ENCODE measurements at places on chromosomes 11 and 22.

DNA sequence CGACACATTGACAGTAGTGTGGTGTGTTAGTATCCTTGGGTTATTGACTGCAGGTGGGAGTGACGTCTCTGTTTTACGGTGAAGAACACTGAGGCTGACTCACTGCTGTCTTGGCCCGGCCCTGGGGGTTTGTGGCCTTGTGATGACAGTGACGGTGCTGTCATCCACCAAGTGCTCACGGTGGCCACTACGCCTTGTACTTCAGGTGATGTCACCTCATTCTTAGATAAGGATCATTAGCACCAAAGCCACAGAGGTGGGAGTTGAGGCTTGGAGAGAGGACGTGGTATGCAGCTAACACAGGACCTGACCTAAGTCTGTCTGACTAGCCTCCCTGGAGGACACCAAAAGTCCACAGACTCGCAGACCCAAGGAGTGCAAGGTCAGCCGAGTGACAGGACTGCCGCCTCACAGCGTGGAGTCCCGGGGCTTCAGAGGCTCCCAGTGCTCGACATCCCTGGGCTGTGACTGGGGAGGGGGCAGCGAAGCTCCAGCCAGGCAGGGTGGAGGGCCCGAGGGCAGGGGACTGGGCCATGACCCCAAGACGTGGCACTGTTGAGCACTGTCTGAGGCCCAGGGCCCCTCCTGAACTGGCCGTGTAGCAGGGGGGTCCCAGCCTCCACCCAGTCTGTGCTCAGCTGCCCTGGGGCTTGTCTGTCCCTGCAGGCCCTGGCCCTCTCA, 56.5 kb downstream of the NAT10 start:
- no peak for DNase-seq

- no peak for DNase-seq
These were observed 406.3 kb downstream of the BUD13 start for GRCh38 chr11:116366451-116366850.

- DNase-seq = no peak
These were observed 24.6 kb downstream of the MS4A10 start for GRCh38 chr11:60809691-60810090.

DNA sequence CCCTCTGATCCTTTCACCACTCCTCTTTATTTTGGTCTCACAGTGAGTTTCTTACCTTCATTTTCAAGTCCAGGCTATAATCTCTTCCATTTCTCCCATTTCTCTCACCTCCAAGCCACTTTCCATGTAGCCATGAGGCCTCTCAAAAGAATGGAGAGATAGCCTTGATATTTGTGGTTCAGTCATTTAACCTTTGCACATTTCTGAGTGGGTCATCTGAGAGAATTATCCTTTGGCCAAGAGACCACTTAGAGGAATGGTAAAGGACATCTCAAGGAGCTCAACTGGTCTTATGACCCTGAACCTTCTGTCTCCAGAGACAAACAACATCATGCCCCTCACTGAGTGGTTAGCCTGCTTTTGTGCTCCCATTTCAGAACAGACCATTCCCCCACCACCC, 121.1 kb downstream of the KIRREL3 start:
- no peak for DNase-seq

- DNase-seq = no peak
These were observed 91.6 kb downstream of the ATXN10 start for GRCh38 chr22:45763236-45763624.

DNA sequence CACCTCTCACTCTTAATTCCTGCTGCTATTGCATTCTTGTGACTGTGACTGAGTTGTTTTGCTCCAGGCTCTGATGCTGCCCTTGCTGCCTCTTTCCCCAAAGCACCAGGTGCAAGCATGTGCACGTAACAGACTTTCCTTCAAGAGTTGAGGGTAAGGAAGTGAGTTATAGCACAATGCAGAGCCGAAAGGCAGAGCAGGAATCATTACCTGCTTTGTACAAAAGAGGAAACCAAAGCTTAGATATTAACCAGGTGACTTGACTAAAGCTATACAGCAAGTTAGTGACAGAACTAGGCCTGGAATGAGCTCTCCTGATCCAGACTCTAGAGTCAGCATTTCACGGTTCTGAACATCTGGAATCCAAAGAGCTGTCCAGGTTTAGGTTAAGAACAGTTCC, 33.6 kb downstream of the NEU3 start:
- DNase-seq = no peak

DNA sequence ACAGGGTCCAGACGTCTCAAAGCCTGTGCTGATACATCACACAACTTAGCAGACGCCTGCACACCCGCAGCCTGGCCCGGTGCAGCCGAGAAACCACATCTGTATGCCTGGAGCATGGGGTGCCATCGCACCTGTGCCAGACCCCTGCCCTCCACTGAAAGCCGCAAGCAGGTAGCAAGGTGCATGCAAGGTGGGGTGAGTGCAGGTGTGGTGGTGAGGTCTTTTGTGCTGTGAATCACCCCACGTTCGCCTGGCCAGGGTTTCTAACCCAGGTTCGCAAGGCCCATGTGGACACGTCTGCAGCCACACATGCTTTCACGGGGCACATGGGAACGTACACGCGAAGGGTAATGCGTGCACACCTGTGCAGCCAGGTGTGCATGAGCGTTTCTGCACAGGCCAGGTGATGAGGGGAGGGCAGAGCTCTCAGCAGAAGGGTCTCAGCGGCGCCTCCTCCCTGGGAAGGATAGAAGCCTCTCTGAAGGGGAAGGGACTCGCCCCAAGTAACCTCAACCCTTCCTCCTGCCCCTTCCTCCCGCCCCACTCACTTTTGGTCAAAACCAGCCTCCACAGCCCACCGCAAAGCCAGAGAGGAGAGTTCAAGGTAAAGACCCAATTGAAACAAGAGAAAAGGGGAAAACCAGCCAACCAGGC, 19.5 kb downstream of the CBX7 start:
- no peak for DNase-seq

GRCh38 chr11:44790211-44790610, 63.4 kb downstream of the TSPAN18 start:
- no peak for DNase-seq

DNA sequence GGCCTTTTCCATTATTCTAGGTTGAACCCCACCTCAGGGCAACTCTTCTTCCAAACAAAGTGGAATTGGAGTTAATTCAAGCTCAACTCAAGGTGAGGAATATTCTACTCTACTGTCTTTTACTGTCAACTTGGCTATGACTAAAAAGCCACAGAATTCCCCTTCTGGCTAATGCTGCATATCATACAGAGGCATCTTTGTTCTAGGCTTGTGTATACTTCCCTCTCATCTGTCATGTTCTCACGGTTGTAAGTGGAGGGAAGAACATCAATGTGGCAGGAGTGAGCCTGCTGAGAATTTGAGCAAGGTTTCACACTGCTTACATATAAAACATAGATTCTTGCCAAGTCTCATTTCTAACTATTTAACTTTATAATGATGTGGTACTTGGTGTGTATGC, 921.4 kb upstream of the CNTN5 start:
- DNase-seq = no peak

DNA sequence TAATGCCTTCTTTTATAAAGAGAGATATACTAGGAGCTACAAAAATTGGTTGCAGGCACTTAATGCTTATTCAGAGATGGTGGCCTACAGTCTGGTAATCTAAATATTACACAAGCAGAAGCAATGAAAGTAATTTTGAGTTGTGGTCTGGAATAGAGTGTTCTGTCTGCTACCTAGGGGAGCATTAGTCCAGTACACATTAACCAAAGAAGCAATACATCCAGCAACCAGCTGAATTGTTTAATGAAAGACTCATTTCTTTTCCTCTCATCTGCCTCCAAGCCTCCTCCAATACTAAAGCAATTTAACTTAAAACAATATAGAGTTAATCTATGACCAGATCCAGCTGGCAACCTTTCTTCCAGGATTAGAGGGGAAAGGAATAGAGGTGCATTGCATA, 877.1 kb upstream of the CNTN5 start:
- no peak for DNase-seq

DNA sequence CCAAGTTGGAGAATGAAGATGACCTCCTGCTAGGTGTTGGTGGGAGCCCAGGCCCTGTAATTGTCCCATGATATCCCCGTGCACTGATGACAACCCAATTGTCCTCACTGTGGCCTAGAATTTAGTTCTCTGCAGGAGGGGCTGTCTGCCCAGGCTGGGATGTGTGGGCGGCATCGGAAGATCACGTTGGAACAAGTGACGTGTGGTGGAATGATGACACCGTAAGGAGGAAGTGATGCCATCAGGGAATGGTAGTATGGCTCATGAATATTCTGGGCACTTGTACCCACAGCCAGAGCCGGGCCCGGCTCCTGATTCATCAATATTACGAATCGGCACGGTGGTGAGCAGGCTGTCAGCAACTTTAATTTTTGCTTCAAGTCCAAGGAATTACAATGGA, 111.6 kb downstream of the MIAT start:
- no peak for DNase-seq

DNA sequence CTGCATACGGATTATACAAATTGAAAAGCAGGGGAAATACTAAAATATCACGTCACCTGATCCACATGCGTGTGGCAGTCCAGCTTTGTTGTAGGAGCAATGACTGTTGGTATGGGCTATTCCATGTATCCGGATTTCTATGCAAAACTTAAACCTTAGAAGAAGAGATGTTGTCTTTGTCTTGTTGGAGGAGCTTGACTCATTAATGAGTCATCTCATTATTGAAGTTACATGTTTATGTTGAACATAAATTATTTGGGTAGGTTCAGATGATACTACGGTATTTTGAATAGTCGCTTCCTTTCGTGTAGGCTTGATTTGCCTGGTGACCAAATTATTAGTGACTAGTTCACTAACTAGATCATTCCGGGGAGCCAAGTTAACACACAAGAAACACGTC, 806 bp upstream of the SAAL1 start:
- DNase-seq = no peak

- DNase-seq = no peak
These were observed 18.3 kb downstream of the MYO18B start for GRCh38 chr22:25760294-25760693.

DNA sequence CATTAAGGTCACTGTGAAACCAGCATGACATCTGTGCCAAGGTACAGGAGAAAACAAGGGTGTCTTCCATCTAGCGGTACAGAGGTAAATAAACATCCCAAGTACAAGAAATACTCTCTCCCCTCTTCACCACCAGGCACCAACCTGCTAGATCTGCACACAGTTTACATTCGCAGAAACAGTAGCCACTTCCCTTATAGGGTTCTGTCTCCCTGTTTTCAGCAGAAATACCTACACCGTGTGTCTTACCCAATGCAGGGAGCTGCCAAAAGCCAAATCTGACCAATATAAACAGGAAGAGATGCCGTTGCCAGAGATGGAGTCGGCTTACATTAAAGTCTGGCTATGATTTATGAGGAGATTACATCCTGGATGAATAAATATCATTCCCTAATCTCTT, 1.2 kb downstream of the SCN4B start:
- no peak for DNase-seq

GRCh38 chr11:11661326-11662040, 39.7 kb upstream of the GALNT18 start:
- no peak for DNase-seq

- DNase-seq = no peak
These were observed 68.9 kb downstream of the C11orf65 start for GRCh38 chr11:108398439-108398838.

- no peak for DNase-seq
These were observed 594.1 kb downstream of the BRD1 start for GRCh38 chr22:49233507-49234100.

DNA sequence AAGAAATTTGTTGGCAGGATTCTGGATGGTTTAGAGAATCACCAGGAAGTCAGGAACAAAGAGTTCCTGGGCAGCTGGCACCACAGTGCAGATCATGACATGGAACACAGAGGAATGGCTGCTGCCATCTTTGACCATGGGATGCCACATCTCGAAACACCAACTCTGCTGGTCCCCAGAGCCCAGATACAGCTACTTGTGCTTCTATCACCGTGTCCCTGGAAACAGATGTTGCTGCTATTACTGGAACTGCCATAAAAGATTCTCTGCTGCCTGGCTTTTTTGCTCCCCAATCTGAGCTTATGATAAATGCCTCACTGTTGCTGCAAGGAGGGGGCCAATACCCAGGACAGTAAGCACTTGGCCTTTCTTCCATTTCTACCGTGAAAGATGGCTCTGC, 185.2 kb downstream of the CSNK2A3 start:
- no peak for DNase-seq

DNA sequence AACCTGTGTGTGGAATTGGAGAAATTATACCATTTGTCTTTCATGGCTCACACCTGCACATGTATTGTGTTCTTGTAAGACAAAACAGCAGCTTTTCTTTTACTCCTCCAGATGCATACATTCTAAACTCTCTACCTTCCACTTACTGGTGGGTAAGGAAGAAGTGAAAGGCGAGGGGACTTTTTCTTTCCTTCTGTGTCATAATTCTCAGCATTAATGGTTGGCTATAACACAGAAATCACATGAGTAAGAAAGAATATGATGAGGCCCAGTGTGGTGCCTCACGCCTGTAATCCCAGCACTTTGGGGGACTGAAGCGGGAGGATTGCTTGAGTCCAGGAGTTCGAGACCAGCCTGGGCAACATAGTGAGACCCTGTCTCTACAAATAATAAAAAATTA, 57.8 kb upstream of the SHANK2 start:
- no peak for DNase-seq

GRCh38 chr11:73465871-73466270, 89.7 kb downstream of the RELT start:
- no peak for DNase-seq

DNA sequence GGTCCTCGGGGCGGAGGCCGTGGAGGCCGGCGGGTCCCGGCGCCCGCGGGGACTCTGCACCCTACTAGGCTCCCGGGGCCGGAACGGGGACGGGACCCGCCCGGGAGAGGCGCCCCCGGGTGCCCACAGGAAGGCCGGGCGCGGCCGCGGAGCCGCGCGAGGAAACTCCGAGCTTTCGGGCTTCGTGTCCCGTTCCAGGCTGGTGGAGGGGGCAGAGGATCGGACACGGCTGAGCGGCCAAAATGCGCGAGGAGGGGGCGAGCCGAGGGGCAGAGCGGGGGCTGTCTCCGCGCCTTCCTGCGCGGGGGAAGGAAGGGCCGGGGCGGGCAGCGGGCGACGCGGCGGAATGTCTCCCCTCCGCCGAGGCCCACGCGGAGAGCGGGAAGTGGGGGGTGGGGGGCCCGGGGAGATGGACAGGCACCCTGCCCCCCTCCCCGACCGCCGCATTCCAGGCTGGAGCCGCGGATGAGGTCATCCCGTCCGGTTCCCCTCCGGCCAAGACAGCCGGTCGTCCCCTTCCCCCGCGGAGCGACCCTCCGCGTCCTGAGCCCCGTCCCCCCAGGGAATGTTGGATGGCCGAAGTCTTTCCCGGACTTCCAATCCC, 430 bp downstream of the CDC42EP1 start:
- DNase-seq = no peak

- DNase-seq = no peak
These were observed 15.3 kb upstream of the IL17REL start for GRCh38 chr22:50027639-50028537.

- no peak for DNase-seq
These were observed 3.5 kb downstream of the PLXNB2 start for GRCh38 chr22:50303848-50304527.

DNA sequence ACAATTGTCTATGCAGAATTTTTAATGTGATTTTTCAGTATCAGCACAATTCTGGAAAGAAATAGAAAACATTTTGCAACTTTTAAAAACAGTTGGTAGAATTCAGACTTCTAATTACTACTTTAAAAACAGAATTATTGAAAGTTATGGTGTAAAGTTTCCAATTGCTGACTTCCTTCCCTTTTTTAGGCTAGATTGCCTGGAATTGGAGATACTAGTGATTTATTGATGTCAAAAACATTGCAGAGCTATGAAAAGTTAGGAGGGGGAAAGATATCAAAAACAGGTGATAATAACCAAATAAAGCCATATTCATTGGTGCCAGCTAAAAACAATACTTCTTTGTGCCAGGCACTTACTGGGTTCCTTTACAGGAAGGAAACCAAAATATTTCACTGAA, 485.5 kb downstream of the TMEM135 start:
- no peak for DNase-seq

Measured in activated naive CD4-positive, alpha-beta T cell treated with anti-CD3 and anti-CD28 coated beads, Interleukin-2, amount 50 U/mL, for 72 hours (primary cell).